Urinary bladder (tissue), 4 donors: ENCODE measurements at places on chromosomes 2 and 18.

DNA sequence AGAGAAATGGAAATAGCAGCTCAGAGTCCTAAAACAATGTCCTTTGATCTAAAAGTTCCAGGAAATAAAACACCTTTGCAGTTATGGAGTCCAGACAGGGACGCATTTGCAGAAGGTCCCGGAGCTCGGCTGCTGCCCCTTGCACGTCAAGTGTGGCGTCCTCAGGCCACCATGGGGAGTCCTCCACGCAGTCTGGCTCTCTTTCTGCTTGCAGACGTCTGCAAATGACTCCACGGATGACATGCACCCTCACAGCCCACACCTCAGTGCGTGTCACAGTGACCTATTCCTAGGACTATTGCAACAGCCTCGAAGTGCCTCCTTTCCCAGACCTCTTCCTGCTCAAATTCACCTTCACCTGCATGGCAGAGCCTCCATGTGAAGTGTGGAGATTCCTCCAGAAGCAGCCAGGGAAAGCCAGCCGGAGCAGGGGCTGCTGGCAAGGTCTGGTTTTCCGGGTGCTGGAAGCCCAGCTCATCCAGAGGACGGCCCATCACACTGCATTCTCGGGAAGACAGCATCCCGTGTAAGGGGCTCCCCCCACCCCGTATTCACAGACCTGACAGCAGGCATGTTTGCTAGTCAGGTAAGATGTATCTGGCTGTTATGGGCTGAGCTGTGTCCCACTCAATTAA is 137.7 kb downstream of the ASB1 start:
- DNase-seq = no peak

- no peak for DNase-seq
These were observed 27.7 kb upstream of the IER3IP1 start for GRCh38 chr18:47203626-47204464.

DNA sequence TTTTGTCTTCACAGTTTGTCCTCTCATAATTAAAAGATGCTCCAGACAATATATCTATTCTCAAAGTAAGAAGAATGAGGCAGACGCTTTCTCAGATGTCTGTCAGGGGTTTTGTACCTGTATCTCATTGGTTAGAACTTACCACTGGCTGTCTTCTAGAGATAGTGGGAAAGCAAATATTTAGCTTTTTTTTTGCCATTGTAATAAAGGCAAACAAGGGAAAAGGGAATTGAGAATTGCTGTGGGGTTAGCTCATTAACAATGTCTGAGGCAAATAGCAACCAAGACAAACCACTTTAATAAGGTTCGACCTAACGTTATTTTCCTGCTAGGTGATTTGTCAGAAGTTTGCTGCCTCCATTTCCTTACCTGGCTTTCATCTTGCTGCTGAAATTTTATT is 30.0 kb downstream of the ZNF638 start:
- no peak for DNase-seq

DNA sequence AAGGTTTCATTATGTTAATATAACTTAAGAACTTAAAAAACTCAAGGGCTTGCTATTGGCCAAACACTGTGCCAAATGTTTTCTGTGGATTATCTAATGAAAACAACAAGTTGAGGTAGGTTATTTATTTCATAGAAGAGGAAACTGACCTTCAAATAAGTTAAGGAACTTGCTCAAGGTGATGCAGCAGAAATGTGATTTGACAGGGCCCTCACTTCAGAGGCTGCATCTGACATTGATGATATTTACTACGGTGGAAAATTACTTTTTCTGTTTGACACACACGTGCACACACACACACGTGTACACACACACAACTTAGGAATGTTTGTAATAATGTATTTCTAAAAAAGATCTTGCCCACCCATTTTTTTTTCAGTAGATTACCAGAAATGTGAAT is 137.2 kb upstream of the CXCR4 start:
- DNase-seq = no peak

DNA sequence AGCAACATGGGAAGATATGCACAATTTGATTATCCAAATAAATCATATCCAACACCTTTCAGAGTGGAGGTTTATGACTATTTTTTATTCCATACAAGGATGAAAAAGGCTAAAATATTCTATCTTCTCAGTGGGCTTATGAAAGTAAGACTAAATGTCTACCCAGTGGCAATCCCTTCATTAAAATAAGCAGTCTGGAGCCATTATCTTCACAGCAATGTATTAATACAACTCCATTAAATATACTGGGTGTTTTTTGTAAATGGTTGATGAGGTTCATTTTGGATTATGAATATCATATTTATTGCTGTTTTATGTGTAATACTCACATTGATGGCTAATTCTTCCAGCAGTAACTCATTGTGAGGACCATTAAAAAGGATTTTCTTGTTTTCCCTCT is 352.7 kb upstream of the SOX11 start:
- no peak for DNase-seq

DNA sequence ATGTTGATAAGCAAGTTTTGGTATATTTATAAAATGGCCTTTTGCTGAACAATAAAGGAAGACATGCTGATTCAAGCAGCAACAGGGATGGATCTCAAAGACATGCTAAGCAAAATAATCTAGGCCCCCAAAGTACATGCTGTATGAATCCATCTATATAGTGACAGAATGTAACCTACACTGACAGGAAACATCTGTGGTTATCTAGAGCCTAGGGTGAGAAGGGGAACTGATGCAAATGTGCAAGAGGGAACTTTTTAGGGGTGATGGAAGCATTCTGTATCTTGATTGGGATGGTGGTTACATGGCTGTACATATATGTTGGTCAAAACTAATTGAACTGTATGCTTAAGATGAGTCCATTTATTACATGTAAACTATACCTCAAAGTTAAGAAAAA is 24.2 kb downstream of the CNRIP1 start:
- no peak for DNase-seq

DNA sequence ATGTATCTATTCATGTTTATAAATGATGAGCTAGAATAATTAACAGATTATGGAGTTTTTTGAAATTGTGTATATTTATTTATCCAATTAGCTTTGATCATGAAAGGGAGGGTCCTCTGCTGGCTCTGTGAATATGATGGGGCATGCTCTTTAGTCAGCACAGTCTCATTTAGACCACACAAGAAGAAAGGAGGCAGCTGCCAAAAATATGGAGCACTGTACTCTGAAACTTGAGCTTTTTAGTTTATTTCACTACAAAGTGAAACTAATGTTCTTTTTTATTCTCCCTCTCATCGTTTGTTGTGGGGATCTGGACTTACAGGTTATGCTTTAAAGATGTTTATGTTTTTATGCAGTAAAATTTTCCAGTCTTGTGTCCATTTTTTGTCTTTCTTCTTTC is 266.9 kb upstream of the GULP1 start:
- peak; percentile 2 for DNase-seq
